ENCODE measurements at places on chromosomes 6 and 20.

DNA sequence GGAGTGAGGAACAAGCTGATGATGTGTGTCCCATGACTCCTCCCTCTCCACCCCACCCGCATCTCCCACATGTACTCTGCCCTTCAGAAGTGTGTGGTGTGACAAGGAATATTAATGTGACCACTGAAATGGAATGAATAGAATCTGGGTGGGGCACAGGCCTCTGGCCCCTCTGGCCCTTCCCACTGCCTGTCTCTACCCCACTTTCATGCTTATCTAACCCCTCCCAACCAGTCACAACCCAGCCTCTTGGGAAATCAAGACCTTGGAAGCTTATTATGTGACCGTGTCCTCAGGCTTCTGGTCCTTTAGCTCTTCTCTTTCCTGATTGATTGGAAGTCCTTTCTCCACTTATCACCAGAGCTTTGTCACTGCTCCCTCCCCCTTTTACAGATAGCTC is 312.2 kb upstream of the SOX4 start:
- DNase-seq, result no peak
- H3K27ac ChIP-seq, result no peak overlapping the region
- no peak overlapping the region for H3K4me3 ChIP-seq
- no peaks in the 10 kb centered on the region for H3K36me3 ChIP-seq
- peaks cover 5% of the 10 kb centered on the region for H3K27me3 ChIP-seq

DNA sequence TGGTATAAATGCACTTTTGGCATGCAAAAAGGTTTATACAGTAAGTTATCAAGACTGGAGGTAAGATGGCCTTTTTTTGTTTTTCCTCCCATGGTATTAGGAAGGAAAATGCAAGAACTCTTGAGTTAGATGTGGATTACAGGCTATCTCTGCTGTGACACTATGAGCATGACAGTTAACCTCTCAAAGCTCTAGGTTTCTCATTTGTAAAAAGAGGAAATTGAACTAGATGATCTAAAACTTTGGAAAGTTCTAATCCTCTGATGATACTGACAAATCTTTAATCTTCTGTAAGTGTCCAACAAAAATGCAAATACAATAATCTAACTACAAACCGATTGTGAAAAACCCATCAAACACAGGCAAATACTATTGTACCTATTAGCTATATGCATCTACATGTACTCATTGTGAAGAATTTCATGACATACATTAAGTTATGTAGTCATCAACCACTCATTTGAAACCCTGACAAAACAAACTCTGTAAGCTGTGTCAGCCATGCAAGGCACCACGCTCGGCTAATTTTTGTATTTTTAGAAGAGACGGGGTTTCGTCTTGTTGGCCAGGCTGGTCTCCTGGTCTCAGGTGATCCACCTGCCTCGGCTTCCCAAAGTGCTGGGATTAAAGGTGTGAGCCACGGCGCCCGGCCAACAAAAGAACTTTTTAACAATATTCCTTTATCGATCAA is 4.2 kb downstream of the CDK19 start:
- H3K4me3 ChIP-seq, result no peak overlapping the region
- H3K27ac ChIP-seq, result no peak overlapping the region
- H3K27me3 ChIP-seq, result no peaks in the 10 kb centered on the region
- H3K36me3 ChIP-seq, result no peaks in the 10 kb centered on the region

DNA sequence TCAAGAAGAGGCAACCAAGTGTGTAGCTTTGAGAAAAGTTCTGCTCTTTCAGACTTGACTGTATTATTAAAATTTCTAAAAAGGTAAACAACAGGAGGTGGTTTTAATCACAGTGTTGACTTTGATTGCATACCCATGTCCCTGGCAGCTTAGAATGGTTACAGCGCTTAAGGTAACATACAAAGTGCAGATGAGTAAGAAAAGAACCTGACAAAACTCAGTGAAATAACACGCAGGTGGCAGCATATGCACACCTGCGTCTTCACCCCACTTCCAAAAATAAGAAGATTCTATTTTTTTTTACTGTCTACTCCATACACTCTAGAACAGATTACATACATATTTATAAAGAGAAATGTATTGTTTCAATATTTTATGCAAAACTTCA is 233.5 kb downstream of the GMPR start:
- peak overlapping the region; percentile 90 for H3K27ac ChIP-seq
- peak; percentile 55 for DNase-seq
- peak overlapping the region; percentile 69 for H3K4me3 ChIP-seq
- peaks cover 60% of the 10 kb centered on the region for H3K4me1 ChIP-seq

DNA sequence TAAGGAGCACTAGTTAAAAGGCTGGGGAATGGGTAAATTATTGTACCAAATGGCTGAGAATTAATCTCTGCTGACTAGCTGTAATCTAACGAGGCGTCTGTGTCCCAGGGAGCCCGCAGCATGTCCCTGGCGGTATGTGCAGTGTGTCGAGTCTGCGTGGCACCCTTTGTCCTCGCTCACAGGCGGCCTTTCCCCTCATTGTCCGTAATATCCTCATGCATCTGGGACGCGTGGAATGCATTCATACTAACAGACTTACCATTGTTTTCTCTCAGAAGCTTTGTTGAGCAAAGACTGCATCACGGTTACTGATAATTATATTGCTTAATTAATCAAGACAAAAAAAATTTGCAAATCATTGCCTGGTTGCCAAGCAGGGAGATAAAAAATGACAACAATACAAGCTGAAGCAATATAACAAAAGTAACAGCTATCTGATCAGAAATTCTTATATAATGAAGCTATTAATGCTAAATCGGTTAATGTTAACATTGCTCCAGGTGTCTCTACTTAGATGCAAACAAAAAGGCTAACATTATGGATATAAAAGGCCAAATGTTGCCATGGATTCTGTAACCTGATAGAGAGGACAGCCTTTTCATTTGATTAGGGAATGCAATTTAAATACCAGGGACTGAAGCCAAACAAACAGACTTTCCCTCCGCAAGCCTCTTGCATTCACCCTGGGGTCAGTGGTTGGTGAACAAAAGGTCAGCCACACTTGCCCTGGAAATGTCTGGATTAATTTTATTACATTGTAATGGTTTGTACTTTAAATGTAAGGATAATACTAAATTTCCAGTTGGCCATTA is 124.8 kb downstream of the INSM1 start:
- H3K27ac ChIP-seq, result no peak overlapping the region
- H3K36me3 ChIP-seq, result peaks cover 21% of the 10 kb centered on the region
- no peaks in the 10 kb centered on the region for H3K4me1 ChIP-seq

- no peak for DNase-seq
- no peak overlapping the region for H3K4me3 ChIP-seq
- peaks cover 3% of the 10 kb centered on the region for H3K27me3 ChIP-seq
Observed at GRCh38 chr6:135738636-135739035, 112.9 kb upstream of the PDE7B start.

- H3K27me3 ChIP-seq, result peaks cover 11% of the 10 kb centered on the region
- H3K36me3 ChIP-seq, result no peaks in the 10 kb centered on the region
- no peaks in the 10 kb centered on the region for H3K4me1 ChIP-seq
- H3K27ac ChIP-seq, result no peak overlapping the region
Observed at GRCh38 chr20:51087266-51087665, 64.4 kb upstream of the KCNG1 start.

DNA sequence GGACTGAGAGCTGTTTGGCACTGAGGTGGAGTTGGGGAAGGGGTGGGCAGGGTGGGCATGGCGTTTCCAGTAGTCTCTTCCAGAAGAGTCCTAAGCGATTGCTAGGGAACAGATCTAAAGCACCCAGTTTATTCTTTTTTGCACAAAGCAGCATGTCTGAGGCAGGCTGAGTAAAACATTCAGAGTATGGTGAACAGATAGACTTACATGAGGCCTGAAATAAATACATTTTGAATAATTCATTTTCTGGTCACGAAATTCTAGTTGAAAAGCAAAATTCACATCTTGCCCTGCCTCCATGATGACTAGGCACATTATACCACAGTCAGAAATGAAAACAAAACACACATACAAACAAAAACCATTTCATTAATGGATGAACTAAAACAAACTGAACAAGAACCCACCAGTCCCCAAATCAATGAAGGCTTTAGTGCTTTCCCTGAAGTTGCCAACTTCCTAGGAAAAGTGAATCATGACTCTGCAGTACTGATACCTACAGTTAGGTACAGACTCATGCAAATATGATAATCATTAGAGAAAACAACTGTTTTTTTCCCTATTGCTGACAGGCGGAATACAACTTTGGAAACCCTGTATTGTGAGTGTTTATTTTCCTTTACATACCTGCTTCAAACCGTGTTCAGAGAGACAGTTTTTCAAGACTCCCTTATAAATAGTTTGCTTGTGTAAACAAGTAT is 702.9 kb upstream of the POU3F2 start:
- H3K27me3 ChIP-seq, result no peaks in the 10 kb centered on the region
- no peaks in the 10 kb centered on the region for H3K4me1 ChIP-seq
- DNase-seq, result no peak
- H3K27ac ChIP-seq, result no peak overlapping the region

DNA sequence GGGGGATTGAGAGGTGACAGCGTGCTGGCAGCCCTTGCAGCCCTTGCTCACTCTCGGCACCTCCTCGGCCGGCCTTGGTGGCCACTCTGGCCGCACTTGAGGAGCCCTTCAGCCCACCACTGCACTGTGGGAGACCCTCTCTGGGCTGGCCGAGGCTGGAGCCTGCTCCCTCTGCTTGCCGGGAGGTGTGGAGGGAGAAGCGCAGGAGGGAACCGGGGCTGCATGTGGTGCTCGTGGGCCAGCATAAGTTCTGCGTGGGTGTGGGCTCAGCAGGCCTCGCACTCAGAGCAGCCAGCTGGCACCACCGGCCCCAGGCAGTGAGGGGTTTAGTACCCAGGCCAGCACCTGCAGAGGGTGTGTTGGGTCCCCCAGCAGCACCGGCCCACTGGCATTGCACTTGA is 912.2 kb upstream of the ADGRB3 start:
- H3K4me3 ChIP-seq, result no peak overlapping the region
- DNase-seq, result no peak
- no peaks in the 10 kb centered on the region for H3K27me3 ChIP-seq
- no peaks in the 10 kb centered on the region for H3K4me1 ChIP-seq
- H3K27ac ChIP-seq, result no peak overlapping the region

- H3K4me3 ChIP-seq, result peak overlapping the region; percentile 78
- no peaks in the 10 kb centered on the region for H3K27me3 ChIP-seq
- peak; percentile 86 for DNase-seq
- H3K27ac ChIP-seq, result peak overlapping the region; percentile 84
Observed at GRCh38 chr20:46400828-46401477, 5.5 kb downstream of the ELMO2 start.

DNA sequence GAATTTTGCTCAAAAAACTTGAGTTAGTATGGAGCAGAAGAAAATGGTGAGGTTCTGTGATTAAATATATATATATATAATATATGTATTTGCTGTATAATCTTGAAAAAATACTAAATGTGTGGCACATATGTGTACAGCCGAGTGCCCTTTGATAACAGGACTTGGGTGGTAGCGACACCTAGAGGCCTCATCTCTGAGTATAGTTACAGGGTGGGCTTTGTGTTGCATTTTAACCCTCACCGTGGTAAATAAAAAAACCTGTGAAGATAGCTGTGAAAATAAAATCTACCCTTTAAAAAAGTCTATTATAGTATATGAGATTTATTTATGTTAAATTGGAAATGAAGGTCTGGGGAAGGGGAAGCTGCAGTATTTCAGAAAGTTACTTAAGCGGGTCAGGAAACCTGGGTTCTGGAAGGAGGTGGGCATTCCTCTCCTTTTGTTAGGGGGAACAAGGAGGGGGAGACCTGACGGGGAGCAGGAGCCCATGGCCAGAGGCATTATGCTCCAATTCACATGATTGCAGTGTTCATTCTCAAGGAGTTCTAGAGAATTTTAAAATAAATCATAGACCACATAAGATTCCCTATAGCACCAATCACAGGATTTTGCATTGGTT is 82.7 kb downstream of the SH3BGRL2 start:
- H3K4me1 ChIP-seq, result no peaks in the 10 kb centered on the region
- H3K27ac ChIP-seq, result no peak overlapping the region
- H3K27me3 ChIP-seq, result no peaks in the 10 kb centered on the region
- H3K36me3 ChIP-seq, result no peaks in the 10 kb centered on the region
- H3K4me3 ChIP-seq, result no peak overlapping the region
- DNase-seq, result no peak

Data from CD4-positive, CD25-positive, alpha-beta regulatory T cell (primary cell).